ENCODE measurements at places on chromosomes 7 and 10.
A peak's percentile ranks its signal among the peaks of the same experiment; 100 is the strongest.

- peak; percentile 74 for DNase-seq
Measured at GRCh38 chr7:2405601-2406345, 2.4 kb downstream of the CHST12 start.

- DNase-seq, result no peak
Measured at GRCh38 chr10:100345570-100346330, 1.3 kb upstream of the SCD start.

DNA sequence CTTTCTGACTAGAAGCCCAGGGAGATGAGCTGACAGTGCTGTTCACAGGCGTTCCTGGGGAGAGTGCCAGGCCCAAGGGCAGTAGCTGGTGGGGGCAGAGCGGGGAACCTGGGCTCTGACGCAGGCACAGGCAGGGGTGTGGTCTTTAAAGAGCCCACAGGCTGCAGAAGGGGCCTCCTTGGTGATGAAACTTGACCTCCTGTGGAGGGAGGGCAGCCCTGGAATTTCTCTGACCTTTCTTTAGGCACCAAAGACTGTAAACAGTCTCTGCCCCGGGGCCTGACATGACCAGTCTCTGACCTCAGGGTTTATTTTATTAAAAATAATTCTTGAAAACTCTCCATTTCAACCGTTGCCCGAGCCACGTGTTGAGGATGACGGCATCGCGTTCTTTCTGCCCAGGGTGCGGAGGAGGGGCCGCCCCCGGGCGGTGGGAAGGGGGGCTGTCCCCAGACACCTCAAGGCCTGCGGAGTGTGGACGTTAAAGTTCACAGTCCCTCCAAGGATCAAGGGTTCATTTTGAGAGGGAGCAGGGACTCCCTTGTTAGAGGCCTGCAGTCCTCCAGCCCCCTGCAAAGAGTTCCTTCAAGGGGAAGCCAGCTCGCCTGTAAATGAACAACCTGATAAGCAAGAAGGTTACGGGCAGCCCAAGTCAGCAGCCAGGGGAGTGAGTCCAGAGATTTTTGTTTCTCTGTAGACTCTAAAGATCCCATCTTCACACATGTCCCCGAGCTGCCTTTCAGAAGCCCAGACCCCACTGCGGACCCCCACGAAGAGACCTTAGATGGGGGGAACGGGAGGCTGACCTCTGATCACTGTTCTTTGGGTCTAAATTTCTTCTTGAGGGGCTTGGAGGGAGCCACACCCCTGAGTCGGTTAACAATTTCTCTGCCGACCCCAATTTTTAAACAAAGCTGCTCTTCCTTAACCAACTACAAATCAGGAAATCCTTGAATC, 128.9 kb downstream of the VIPR2 start:
- DNase-seq, result no peak

- DNase-seq, result no peak
Measured at GRCh38 chr7:1150400-1151002, 9.5 kb downstream of the ZFAND2A start.

- no peak for DNase-seq
Measured at GRCh38 chr10:70445718-70446657, 4.5 kb upstream of the NODAL start.

DNA sequence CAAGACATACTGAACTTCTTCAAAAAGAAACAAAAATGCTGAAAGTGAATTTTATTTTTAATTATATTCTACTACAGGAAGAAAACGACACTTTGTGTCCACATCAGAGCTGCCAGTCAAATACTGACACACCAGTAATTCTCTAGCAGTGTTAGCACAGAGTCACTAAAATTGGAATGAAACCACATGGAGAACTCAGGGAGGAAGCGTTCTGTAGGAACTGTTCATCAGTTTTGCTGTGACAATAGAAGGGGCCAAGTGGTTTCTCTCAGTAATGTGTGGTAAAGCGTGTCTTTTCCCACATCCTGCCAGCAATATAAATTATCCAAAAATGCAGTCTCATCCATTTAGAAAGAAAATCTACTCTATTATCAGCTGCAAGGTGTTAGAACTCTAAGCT, 683.3 kb downstream of the GRM8 start:
- no peak for DNase-seq

GRCh38 chr7:2483494-2483893, 7.3 kb upstream of the GRIFIN start:
- DNase-seq, result no peak

GRCh38 chr7:44393238-44394111, 68.1 kb upstream of the CAMK2B start:
- DNase-seq, result no peak

GRCh38 chr7:81256991-81257390, 338.1 kb upstream of the SEMA3C start:
- no peak for DNase-seq

GRCh38 chr7:8590791-8591190, 157.4 kb downstream of the NXPH1 start:
- DNase-seq, result no peak

DNA sequence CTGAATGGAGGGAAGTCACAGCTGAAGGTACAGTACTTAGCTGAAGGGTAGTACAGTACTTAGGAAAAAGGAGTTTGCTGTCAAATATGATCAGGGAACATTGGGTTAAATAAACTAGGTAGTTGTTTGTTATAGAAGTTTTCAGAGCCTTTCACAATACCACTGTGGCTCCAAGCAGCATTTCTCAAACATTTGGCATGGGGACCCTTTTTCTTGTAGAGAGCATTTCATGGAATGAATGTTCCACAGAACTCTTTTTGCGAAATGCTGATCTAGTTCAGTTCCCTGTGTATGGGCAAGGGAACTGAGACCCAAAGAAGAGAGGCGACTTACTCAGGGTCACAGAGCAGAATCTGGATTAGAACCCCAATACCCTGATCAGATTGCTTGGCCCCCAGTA, 31.5 kb upstream of the DDX50 start:
- DNase-seq, result no peak

DNA sequence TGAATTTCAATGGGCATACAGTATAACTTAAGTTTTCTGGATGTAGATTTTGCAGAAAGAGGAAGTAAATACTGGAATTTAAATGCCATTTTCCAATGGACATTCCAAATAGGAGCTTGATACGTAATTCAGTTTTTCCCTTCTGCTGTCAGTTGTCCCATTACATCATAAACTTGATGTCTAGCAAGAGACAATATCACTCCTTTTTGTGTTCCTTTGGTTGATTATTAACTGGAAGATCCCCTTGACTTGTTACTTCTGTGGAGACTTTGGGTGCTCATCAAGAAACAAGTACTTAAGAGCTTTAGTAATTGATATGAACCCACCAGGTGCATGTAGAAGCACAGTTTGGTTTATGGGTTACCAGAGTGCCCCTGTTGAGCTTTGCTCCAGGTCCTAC, 116.1 kb downstream of the ST7 start:
- peak; percentile 8 for DNase-seq

- no peak for DNase-seq
Measured at GRCh38 chr10:91525896-91526712, 106.8 kb downstream of the PPP1R3C start.

DNA sequence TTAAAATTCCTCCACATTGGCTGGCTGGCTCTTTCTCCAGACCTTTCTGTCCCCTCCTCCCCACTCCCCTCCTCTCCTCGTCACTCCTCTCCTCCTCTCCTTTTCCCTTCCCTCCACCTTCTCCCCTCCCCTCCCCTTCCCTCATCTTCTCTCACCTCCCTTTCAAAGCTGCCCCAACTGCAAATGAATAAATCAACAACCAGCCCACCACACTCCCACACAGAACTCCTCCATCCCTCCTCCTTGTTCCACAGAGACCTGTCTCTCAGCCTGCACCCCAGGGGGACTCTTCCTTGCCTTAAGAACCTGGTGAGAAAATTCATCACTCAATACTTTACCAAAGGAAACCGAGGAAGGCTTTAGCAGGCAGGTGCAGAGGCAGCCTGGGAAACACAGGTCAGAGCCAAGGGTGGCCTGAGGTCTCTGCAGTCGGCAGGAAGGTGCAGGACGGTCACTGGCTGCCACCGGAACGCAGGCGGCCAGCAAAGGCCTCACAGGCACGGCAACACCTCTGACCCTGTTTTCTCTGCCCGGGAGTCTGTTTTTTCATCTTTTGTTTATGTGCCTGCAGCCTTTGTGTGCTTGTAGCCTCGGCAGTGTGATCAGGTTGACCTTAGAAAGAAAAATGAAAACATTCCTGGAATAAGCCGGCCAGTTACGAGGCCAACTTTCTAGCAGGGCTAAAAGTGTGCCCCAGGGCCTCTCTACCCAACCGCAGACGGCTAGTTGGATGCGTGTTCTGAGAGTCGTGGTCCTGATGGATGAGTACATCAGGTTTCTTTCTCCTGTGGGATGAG, 207.6 kb upstream of the KLF6 start:
- DNase-seq, result no peak

GRCh38 chr7:51706851-51707250, 390.2 kb upstream of the COBL start:
- no peak for DNase-seq
